ENCODE measurements at places on chromosomes 2 and 18. TPM values are rescaled to one million over a fixed set of nuclear protein-coding genes. Genes with fewer than 3 reads are reported as not detected.

CD226 gene
- total RNA-seq, result 0.42 TPM

AKAIN1 gene
- total RNA-seq, result not detected

SULT1C4 gene
- not detected for total RNA-seq

ZDBF2 gene
- total RNA-seq, result 11.1 TPM

TUBA3E gene
- not detected for total RNA-seq

FOXD4L1 gene
- 0.19 TPM for total RNA-seq

NT5C1B gene
- total RNA-seq, result not detected

CFAP53 gene
- total RNA-seq, result 0.16 TPM

CYBRD1 gene
- 10.3 TPM for total RNA-seq

REEP1 gene
- 1.4 TPM for total RNA-seq

FOXI3 gene
- not detected for total RNA-seq

ANKRD44 gene
- 18.2 TPM for total RNA-seq

CNTNAP5 gene
- not detected for total RNA-seq

ATOH8 gene
- 10.0 TPM for total RNA-seq

FAM98A gene
- 39.9 TPM for total RNA-seq

LDLRAD4 gene
- 1.6 TPM for total RNA-seq

EVA1A gene
- total RNA-seq, result 35.2 TPM

CHN1 gene
- 11.2 TPM for total RNA-seq

RAB6D gene
- not detected for total RNA-seq

GCKR gene
- total RNA-seq, result not detected

TMEFF2 gene
- total RNA-seq, result 0.40 TPM

PAX3 gene
- total RNA-seq, result 21.6 TPM

TAF4B gene
- total RNA-seq, result 13.9 TPM

GPN1 gene
- 28.1 TPM for total RNA-seq

CKAP2L gene
- total RNA-seq, result 14.0 TPM

UGT1A8 gene
- total RNA-seq, result not detected

POLR1B gene
- total RNA-seq, result 30.1 TPM

CCDC74B gene
- total RNA-seq, result 21.1 TPM

KCNG2 gene
- total RNA-seq, result not detected

RAB17 gene
- 20.9 TPM for total RNA-seq

CYS1 gene
- total RNA-seq, result 1.7 TPM

DSEL gene
- 2.2 TPM for total RNA-seq

LONRF2 gene
- 1.3 TPM for total RNA-seq

UGT1A5 gene
- not detected for total RNA-seq

MYL12B gene
- 206 TPM for total RNA-seq

ANKAR gene
- 1.1 TPM for total RNA-seq

ZBTB7C gene
- total RNA-seq, result not detected

GALNT5 gene
- 1.5 TPM for total RNA-seq

MOGAT1 gene
- not detected for total RNA-seq

NOL4 gene
- not detected for total RNA-seq

KLHL14 gene
- 0.03 TPM for total RNA-seq

PNPT1 gene
- 33.9 TPM for total RNA-seq

GBX2 gene
- 1.4 TPM for total RNA-seq

Data from A375 (cell line).